ENCODE measurements at places on chromosomes 3 and 15.

- no peak for DNase-seq
Observed at GRCh38 chr3:134425943-134426342, 51.7 kb upstream of the AMOTL2 start.

DNA sequence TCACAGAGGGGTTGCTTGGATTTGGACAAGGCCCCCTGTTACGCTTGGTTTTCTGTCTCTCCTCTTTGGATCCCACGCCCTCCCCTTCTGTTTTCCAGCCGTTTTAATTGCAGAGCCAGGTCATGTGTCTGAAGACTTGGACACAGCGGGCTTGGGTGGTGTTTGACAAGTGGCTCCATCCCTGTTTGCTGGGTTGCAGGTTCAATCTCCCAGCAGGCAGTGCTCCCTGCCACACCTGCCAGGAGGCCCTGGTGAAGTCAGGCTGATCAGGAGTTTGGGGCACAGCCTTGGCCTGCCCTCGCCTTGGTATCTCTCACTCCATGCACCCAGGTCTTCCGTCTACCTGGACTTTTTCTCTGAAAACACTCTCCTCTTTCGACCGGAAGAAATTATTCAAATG lies 59.0 kb downstream of the PLXNA1 start:
- DNase-seq, result no peak

DNA sequence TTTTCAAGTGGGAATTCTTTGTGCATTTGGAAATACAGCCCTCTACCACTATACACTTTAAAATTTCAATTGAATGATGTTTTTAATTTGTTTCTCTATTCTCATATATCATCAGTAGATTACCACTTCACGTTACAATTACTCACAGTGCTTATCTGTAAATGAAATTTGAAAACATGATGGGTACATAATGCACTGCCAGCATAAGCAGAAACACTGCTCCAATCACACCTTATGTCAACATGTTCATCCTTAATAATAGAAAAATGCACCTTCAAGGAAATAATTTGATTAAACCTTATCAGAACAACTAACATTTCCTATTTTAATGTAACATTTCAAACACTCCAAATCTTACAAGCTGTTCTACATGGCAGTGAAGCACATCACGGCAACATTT lies 718.4 kb downstream of the GBE1 start:
- no peak for DNase-seq

DNA sequence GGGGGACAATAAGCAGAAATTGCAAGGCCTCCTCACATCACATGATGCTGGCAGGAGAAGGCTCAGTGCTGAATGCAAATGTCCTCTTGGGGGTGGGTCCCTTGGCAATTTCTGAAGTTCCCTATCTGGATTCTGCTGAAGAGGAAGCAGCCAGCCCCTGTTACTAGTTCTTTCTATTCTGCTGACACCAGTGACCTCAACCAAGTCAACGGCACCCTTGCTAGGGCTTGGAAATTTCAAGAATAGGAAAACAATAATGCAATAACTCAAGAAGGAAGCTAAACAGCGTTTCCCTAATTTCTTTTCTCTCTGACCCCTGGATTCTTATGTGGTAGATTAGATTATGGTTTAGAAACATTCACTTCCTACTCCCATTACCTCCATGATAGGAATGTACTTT lies 46.2 kb upstream of the FOXP1 start:
- peak; percentile 77 for DNase-seq

- no peak for DNase-seq
Observed at GRCh38 chr3:28577941-28578500, 229.4 kb upstream of the AZI2 start.

DNA sequence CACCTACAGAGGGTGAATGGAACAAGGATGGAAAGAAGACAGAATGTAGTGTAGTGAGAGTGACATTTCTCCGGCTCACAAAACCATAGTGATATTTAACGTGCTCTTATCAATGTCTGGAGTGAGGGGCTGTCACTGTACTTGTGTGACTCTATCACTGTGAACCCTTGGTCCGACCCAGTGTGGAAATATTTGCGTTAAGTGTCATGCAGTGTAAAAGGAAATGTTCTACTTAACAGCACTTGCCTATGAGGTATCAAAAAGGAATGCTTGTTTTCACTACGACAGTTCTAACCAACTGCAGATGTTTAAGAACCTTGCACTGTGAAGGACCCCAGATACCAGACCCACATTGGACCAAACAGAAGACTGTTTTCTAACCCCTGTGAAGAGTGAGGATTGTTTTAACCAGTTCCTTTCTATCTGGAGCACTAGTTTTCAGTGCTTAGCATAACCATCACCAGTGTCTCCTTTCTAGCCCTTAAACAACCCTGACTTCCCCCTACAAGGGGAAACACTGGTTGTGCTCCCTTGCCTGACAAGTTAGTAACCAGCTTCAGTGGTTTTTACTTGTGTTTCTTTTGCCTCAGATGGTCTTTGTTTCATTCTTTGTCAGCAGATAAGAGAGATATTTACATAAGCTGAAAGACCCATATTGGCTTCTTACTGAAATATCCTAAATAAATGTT lies 144.7 kb upstream of the ABHD17C start:
- no peak for DNase-seq

DNA sequence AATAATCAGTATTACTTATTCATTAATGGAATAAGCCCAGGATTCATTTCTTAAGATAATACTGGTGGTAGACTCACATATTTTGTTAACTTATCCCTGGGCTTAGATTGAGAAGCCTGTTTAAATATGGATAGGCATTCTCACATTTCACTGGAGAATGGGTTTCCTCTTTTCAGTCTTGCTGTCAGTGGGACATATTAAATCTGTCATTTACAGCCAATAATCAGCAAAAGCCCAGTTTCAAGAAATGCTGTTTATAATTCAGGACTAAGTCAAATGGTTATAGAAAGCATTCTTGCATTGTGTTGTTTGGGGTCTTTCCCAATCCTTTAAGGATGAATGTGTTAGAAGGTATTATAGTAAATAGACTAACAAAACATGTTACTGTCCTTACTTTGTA lies 143.7 kb upstream of the NAALADL2 start:
- DNase-seq, result no peak

- DNase-seq, result peak; percentile 33
Observed at GRCh38 chr15:95134431-95135110, 903.2 kb downstream of the MCTP2 start.

- DNase-seq, result no peak
Observed at GRCh38 chr3:184726497-184726896, 14.6 kb upstream of the MAGEF1 start.
